ENCODE measurements at places on chromosomes 5 and 9.

- DNase-seq: no peak
Measured at GRCh38 chr9:121976751-121977150, 116.4 kb downstream of the TTLL11 start.

- no peak for DNase-seq
Measured at GRCh38 chr9:130756455-130757152, 63.0 kb downstream of the EXOSC2 start.

DNA sequence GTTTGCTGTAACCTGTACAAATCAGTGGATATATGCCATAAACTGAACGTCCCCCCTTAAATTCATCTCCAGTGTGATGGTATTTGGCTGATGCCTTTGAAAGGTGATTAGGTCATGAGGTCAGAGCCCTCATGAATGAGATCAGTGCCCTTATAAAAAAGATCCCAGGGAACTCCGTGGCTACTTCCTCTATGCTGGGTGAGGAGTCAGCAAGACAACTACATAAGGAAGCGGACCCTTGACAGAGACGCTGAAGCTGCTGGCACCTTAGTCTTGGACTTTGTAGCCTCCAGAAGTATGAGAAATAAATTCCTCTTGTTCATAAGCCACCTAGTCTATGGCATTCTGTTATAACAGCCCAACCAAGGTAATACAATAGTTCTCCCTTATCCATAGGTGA, 215.1 kb upstream of the ZNF608 start:
- DNase-seq: no peak

DNA sequence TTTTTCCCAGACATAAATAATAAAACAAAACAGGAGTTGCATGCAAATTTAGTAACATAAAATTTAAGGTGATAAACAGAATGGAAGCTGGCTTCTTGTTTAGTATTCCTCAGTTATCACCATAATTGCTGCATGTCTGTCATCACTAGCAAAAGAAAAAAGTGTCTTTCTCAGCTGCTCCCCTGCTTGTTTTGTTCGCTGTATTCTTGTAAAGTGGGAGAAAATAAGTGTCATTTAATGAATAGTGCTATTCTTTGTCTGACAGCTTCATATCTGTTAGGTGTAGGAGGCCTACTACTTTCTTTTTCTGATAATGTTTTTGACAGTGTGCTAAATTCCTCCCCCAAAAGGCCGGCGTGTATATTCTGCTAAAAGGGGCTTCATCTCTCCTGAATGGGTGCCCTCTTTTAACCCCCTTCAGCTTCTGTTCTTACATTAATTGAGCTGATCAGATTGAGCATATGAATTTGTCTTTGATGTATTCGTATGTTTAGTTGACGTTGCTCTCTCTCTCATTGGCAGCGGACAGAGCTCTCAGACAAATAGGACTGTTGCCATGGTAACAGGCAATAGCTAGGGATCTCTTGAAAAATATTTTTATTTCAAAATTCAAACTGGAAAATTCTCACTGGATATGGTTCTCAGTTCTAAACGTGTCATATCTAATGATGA, 303.8 kb downstream of the KIAA0825 start:
- DNase-seq: no peak

GRCh38 chr9:87570000-87570908, 72.6 kb downstream of the DAPK1 start:
- DNase-seq: no peak

DNA sequence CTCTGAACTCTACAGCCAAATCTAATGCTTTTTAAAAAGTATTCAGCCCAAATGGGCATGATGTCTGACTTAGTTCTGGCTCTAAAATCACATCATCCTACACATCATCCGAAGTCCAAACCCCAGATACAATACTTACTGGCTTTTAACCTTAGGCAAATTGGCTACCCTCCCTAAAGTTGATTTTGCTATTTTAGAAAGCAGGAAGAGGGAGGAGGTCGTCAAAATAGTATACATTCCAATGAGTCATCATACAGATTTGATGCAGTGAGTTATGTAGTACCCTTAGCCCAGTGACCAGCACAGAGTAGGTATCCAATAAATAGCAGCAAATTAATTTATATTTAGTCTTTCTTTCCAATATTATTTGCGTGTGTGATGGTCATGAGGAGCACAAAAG, 582.0 kb upstream of the TUSC1 start:
- peak; percentile 39 for DNase-seq

- DNase-seq: no peak
Measured at GRCh38 chr5:73969195-73970036, 343.4 kb downstream of the ARHGEF28 start.

DNA sequence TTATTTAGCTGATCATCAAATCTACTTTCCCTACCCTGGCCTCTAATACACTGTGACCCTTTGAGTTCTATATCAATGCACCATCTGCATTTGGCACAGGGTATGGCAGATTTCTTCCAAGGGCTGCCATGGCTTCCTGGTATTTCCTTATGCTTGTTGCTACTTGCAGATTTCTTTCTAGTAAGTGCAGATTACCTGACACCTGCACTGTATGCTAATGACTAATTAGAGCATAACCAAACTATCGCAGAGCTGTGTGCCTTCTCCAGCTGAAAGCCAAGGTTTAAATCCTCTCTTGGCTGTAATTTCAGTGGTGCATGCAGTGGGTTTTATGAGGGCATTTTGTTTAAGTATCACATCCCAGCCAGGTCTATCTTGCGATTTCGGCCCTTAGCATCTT, 293.7 kb downstream of the KIF4B start:
- DNase-seq: peak; percentile 44

All from foreskin keratinocyte (primary cell).